ENCODE measurements at places on chromosomes 3 and 15.

GRCh38 chr15:101458158-101458900 is 31.2 kb downstream of the PCSK6 start:
- DNase-seq, result no peak

GRCh38 chr15:100710222-100710621 is 107.8 kb downstream of the ASB7 start:
- no peak for DNase-seq

GRCh38 chr15:101225658-101226057 is 26.2 kb downstream of the CHSY1 start:
- no peak for DNase-seq

DNA sequence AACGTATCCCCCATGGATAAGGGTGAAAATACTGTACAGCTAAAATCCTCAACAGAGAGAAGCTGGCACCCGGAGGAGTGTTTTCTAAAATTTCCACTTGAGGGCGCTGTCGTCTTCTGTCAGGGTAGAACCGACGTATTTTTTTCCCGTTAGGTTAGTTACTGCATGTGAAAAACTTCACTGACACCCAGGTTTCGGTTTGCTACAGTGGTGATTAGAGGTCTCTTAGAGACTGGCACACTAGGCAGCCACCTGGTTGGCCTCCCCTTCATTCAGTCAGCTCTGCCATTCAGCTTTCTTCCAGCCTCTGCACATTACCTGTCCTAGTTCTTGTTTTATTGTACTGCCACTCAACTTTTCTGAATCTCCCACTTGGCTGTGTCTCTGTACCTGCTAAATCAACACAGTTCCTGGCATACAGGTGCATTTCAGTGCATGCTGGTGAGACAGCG is 18.4 kb downstream of the CCK start:
- DNase-seq, result peak; percentile 35

- DNase-seq, result no peak
Observed at GRCh38 chr3:143832433-143832832, 15.8 kb downstream of the SLC9A9 start.

- DNase-seq, result no peak
Observed at GRCh38 chr15:64836023-64836536, 5.6 kb upstream of the PLEKHO2 start.

DNA sequence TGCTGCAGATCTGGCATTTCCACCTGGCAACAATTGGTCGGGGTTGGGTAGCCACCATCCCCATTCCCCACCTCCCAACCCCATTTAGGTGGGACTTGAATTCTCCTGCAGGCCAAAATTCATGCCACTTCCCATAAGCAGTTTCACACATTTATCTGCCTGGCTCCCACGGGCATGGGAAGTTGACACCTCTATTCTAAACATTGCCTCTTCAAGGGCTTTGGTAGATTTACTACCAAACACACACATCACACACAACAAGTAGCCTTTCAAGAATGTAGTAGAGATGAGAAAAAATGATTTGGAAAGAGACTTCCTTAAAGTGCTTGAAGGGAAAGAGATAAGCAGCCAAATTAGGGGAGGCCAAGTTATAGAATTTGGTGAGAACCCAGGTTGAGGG is 30.9 kb downstream of the ZBTB38 start:
- no peak for DNase-seq

DNA sequence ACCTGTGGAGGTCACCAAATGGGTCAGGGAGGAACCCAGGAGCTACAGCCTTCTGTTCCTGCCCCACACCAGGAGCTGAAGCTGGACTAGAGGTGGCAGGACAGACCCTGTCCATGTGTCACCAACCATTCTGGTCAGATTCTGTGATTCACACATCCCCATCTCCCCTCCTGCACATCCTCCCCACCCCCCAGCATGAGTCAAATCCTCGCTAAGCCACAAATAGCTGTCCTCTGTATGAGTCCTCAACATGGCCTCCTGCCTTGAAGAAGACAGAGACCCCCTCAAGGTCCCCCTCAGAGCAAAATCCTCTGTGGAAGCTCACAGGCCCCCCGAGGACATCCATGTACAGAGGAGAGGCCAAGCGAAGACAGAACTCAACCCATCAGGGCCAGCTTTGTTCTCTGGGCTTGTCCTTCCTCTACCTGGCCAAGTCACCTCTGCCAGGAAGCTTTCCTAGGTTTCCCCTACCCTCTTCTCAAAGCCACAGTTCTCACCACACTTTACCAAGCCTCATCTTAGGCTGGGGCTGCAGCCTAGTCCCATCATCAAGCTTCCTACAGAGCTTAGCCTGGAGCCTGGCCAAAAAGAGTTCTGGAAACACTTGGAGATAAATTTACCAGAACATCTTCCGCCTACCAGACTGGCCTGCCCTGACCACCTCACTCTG is 17.1 kb downstream of the CACNA2D2 start:
- no peak for DNase-seq

Data from stimulated activated CD8-positive, alpha-beta memory T cell treated with anti-CD3 and anti-CD28 coated beads, Interleukin-15, amount 100 ng/mL, for 1 hour (primary cell).